ENCODE measurements at places on chromosomes 1 and 21.

DNA sequence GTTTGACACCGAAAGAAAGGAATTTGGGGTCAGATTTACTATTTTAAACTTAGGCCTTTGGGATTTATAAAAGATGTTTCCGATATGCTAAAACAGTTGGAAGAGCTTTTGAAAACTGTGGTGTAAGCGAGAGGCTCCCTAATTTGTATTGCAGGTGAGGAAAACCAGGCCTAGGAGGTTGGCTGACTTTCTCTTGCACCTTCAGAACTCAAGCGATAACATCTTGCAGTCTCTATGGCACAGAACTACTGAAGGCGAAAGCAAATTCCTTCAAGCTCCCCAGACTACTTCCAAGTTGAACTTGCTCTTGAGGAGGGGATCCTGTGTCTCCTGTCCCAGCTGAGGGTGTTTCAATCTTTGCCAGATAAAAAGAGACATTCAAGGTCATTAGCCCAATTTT lies 685.7 kb downstream of the ADGRL2 start:
- no peaks in the 10 kb centered on the region for H3K4me1 ChIP-seq
- no peaks in the 10 kb centered on the region for H3K36me3 ChIP-seq
- no peak overlapping the region for H3K4me3 ChIP-seq
- no peak for DNase-seq
- H3K27me3 ChIP-seq, result no peaks in the 10 kb centered on the region
- no peak overlapping the region for H3K27ac ChIP-seq

- peaks cover 4% of the 10 kb centered on the region for H3K36me3 ChIP-seq
- DNase-seq, result no peak
- H3K4me3 ChIP-seq, result no peak overlapping the region
Observed at GRCh38 chr1:205842229-205842628, 7.7 kb downstream of the PM20D1 start.

GRCh38 chr1:15950302-15950701 lies 25.6 kb downstream of the ZBTB17 start:
- H3K27ac ChIP-seq, result peak overlapping the region; percentile 86
- peaks cover 50% of the 10 kb centered on the region for H3K4me1 ChIP-seq
- no peak for DNase-seq
- no peaks in the 10 kb centered on the region for H3K27me3 ChIP-seq
- peak overlapping the region; percentile 44 for H3K4me3 ChIP-seq

- DNase-seq, result no peak
- H3K27ac ChIP-seq, result no peak within 1 kb of the TSS
- H3K4me1 ChIP-seq, result no peaks in the 10 kb centered on the region
- no peak within 1 kb of the TSS for H3K4me3 ChIP-seq
- H3K27me3 ChIP-seq, result no peaks in the 10 kb centered on the region
Observed at GRCh38 chr1:247738315-247738714, at the start of gene OR14K1. Gene OR14K1 (plus strand): TSS chr1:247738615. CDS start chr1:247738615, 0 bp downstream.

GRCh38 chr1:157151506-157151905 lies 13.3 kb upstream of the ETV3 start:
- H3K4me1 ChIP-seq, result peaks cover 5% of the 10 kb centered on the region
- no peak for DNase-seq
- no peak overlapping the region for H3K27ac ChIP-seq

GRCh38 chr1:201501812-201502510 lies 5.0 kb downstream of the CSRP1 start:
- H3K27ac ChIP-seq, result no peak overlapping the region
- no peak for DNase-seq
- H3K4me1 ChIP-seq, result peaks cover 16% of the 10 kb centered on the region
- peaks cover 3% of the 10 kb centered on the region for H3K36me3 ChIP-seq
- no peak overlapping the region for H3K4me3 ChIP-seq
- no peaks in the 10 kb centered on the region for H3K27me3 ChIP-seq

DNA sequence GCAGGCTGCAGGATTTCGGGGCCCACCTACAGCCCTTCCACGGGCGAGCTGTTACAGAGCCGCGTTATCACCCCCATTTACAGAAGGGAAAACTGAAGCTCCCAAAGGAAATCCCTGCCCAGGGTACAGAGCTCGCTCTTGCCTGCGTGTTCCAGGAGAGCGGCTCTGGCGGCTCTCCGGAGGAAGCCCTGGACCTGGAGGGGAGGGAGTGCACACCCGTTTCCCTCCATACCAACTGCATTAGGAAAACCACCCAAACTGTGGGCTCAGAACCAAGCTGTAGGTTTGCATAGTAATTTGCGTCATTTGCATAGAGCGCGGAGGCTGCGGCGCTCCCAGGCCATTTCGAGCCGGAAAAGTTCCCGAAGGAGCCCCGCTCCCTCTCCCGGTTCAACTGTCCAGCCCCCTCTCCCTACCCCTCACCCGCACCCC lies 24.7 kb upstream of the ADGRB2 start:
- DNase-seq, result no peak
- peak overlapping the region; percentile 83 for H3K4me3 ChIP-seq
- H3K27ac ChIP-seq, result peak overlapping the region; percentile 82
- H3K4me1 ChIP-seq, result peaks cover 19% of the 10 kb centered on the region
- H3K36me3 ChIP-seq, result no peaks in the 10 kb centered on the region
- H3K27me3 ChIP-seq, result peaks cover 4% of the 10 kb centered on the region

GRCh38 chr1:99546432-99547416 lies 99.2 kb upstream of the PALMD start:
- no peaks in the 10 kb centered on the region for H3K4me1 ChIP-seq
- H3K36me3 ChIP-seq, result no peaks in the 10 kb centered on the region
- H3K4me3 ChIP-seq, result no peak overlapping the region
- H3K27ac ChIP-seq, result no peak overlapping the region

DNA sequence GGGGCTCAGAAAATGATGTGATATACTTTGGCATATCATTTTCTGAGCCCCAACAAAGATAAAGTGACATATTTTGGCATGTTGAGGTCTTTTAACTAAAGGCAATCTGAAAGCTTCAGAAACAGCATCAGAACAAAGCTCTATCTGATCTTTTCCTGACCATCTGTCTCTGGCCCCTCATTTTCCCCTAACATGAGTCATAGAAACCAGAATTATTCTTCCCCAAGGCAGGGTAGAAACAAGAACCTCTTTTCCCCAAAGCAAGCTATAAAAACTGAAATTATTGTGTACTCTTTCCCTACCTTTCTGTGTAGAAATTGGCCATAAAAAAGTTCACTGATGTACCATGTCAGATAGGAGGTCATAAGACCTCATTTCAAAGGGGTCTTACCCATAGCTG lies 48.7 kb upstream of the PLA2G4A start:
- no peaks in the 10 kb centered on the region for H3K27me3 ChIP-seq
- H3K36me3 ChIP-seq, result no peaks in the 10 kb centered on the region
- no peaks in the 10 kb centered on the region for H3K4me1 ChIP-seq
- H3K4me3 ChIP-seq, result no peak overlapping the region
- H3K27ac ChIP-seq, result no peak overlapping the region
- no peak for DNase-seq

- no peaks in the 10 kb centered on the region for H3K27me3 ChIP-seq
- H3K4me3 ChIP-seq, result peak overlapping the region; percentile 100
- H3K4me1 ChIP-seq, result peaks cover 49% of the 10 kb centered on the region
- DNase-seq, result peak; percentile 87
Observed at GRCh38 chr1:185316163-185317033, 645 bp downstream of the IVNS1ABP start.

DNA sequence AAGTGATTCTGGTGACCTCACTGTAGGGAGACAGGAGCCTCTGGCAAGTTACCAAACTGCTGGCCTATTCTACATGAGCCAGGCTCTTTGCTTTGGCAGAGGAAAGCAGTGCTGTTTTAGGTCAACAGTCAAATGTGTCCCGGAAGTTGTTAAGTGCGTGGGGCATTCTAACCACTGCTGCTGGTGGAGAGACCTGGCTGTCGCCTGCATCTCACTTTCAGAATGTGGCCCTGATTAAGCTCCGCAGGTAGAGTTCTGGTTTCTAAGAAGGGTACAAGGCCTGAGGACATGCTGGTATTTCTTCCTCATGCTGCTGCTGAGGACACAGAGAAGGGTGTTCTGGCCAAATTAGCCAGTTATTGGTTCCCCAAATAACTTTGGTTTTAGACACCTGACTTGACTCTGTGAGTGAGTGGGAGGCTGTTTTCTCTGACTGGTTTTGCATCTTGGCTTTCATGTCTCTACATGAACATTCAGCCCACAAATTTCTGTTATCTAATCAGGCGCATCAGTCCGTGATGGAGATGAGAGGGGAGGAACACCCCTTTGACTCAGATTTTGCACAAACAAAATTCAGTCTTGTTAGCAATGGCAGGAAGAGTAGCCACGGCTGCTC lies 120.8 kb downstream of the LMO4 start:
- H3K36me3 ChIP-seq, result no peaks in the 10 kb centered on the region
- no peaks in the 10 kb centered on the region for H3K27me3 ChIP-seq
- DNase-seq, result no peak

- no peak overlapping the region for H3K27ac ChIP-seq
- peaks cover 6% of the 10 kb centered on the region for H3K4me1 ChIP-seq
- DNase-seq, result no peak
- H3K4me3 ChIP-seq, result no peak overlapping the region
- no peaks in the 10 kb centered on the region for H3K36me3 ChIP-seq
- H3K27me3 ChIP-seq, result peaks cover 4% of the 10 kb centered on the region
Observed at GRCh38 chr1:61639608-61640336, 85.2 kb downstream of the TM2D1 start.

GRCh38 chr21:35244514-35244913 lies 195.4 kb upstream of the RUNX1 start:
- H3K36me3 ChIP-seq, result no peaks in the 10 kb centered on the region
- H3K27me3 ChIP-seq, result peaks cover 4% of the 10 kb centered on the region
- H3K4me1 ChIP-seq, result no peaks in the 10 kb centered on the region
- H3K4me3 ChIP-seq, result no peak overlapping the region

DNA sequence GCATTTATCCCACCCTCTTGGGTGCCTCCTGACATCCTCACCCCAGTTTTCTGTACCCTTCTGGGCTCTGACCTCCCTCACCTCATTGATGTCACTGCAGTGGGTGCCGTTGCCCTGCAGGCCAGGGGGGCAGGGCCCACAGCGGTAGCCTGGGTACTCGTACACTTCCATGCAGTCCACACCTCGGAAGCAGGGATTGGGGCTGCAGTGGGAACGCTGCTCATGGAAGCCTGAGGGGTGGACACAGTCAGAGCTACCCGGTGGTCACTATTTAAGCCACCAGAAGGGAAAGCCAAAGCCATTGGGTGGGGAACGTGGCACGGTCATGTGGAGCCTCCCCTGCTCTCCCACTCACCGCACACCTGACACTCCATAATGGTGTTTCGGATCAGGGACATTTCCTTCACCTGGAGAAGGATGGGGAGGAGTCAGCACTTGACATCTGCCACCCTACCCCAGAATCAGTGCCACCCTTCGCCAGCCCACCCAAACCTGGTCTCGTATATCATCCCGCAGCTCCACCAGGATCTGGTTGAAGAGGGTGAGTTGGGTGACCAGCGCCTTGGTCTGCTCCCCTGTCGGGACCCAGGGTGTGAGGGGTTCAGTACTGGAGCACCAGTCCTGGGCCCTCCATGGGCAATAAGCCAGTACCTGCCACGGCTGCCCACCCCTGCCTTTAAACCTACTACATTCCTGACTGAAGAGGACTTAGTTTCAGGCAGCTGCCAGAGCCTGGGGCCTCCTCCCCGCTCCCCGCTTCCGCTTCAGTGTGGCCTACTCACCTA lies 4.8 kb downstream of the THBS3 start:
- H3K27ac ChIP-seq, result no peak overlapping the region
- no peaks in the 10 kb centered on the region for H3K36me3 ChIP-seq
- no peak overlapping the region for H3K4me3 ChIP-seq
- no peak for DNase-seq
- H3K4me1 ChIP-seq, result peaks cover 11% of the 10 kb centered on the region

DNA sequence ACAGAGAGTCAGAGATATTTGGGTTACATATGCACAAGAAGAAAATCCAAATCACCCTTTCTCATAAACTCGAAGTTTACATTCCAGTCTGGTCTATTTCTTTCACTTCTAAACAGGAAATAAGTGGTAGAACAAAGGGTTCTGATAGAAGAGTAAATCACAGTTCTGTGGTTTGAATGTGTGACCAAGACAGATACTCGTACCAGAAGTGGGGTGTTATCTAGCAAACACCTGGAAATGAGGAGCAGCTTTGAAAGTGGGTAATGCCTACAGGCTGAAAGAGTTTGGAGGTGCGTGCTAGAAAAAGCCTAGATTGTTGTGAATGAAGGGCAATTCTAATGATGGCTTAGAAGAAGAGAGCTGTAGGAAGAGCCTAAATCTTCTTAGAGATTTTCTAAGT lies 74.7 kb downstream of the FH start:
- no peak for DNase-seq
- no peak overlapping the region for H3K4me3 ChIP-seq
- H3K4me1 ChIP-seq, result no peaks in the 10 kb centered on the region
- H3K27me3 ChIP-seq, result no peaks in the 10 kb centered on the region
- H3K27ac ChIP-seq, result no peak overlapping the region

- H3K4me1 ChIP-seq, result peaks cover 8% of the 10 kb centered on the region
- H3K27ac ChIP-seq, result no peak overlapping the region
- H3K4me3 ChIP-seq, result no peak overlapping the region
- H3K27me3 ChIP-seq, result no peaks in the 10 kb centered on the region
- no peak for DNase-seq
Observed at GRCh38 chr1:8174807-8175206, 143.1 kb upstream of the SLC45A1 start.

- no peak overlapping the region for H3K27ac ChIP-seq
- H3K4me3 ChIP-seq, result no peak overlapping the region
- H3K4me1 ChIP-seq, result peaks cover 9% of the 10 kb centered on the region
- H3K36me3 ChIP-seq, result peaks cover 7% of the 10 kb centered on the region
- DNase-seq, result no peak
Observed at GRCh38 chr1:52544665-52545525, 8.0 kb downstream of the TUT4 start.

GRCh38 chr1:40884055-40884795 lies 22.1 kb upstream of the CITED4 start:
- H3K27me3 ChIP-seq, result peaks cover 8% of the 10 kb centered on the region
- peaks cover 5% of the 10 kb centered on the region for H3K4me1 ChIP-seq
- no peak overlapping the region for H3K27ac ChIP-seq
- H3K4me3 ChIP-seq, result no peak overlapping the region
- no peak for DNase-seq
- no peaks in the 10 kb centered on the region for H3K36me3 ChIP-seq

DNA sequence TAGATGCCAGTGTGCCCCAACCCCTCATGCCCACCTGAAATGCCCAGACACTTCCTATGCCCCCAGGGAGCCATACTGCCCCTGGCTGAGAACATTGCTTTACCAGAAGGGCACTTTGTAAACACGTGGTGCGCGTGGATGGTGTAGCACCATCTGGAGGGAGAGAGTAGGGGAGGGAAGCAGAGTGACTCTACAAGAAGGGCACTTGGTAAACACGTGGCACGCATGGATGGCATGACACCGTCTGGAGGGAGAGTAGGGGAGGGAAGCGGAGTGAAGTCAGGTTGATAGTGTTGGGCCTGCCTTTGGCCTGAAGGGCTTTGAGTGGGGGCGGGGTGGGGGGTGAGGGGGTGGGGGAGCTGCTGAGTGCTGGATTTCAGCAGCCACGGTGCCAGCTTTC lies 324.0 kb upstream of the VAMP3 start:
- no peaks in the 10 kb centered on the region for H3K36me3 ChIP-seq
- H3K4me3 ChIP-seq, result no peak overlapping the region
- no peaks in the 10 kb centered on the region for H3K27me3 ChIP-seq
- no peak for DNase-seq
- no peak overlapping the region for H3K27ac ChIP-seq

Measured in CD4-positive, CD25-positive, alpha-beta regulatory T cell (primary cell).